ENCODE measurements at places on chromosomes 5 and 9.
A peak's percentile ranks its signal among the peaks of the same experiment; 100 is the strongest.

GRCh38 chr9:106075236-106075959, 381.1 kb downstream of the TMEM38B start:
- DNase-seq: no peak

GRCh38 chr9:128208946-128209669, 5.9 kb downstream of the DNM1 start:
- DNase-seq: no peak

- DNase-seq: no peak
Observed at GRCh38 chr5:35063414-35063813, 15.7 kb upstream of the AGXT2 start.

- no peak for DNase-seq
Observed at GRCh38 chr9:2790466-2790865, 53.4 kb downstream of the PUM3 start.

- peak; percentile 16 for DNase-seq
Observed at GRCh38 chr5:109125755-109126429, 283.9 kb downstream of the PJA2 start.

GRCh38 chr5:62473209-62473608, 60.6 kb downstream of the IPO11 start:
- no peak for DNase-seq

DNA sequence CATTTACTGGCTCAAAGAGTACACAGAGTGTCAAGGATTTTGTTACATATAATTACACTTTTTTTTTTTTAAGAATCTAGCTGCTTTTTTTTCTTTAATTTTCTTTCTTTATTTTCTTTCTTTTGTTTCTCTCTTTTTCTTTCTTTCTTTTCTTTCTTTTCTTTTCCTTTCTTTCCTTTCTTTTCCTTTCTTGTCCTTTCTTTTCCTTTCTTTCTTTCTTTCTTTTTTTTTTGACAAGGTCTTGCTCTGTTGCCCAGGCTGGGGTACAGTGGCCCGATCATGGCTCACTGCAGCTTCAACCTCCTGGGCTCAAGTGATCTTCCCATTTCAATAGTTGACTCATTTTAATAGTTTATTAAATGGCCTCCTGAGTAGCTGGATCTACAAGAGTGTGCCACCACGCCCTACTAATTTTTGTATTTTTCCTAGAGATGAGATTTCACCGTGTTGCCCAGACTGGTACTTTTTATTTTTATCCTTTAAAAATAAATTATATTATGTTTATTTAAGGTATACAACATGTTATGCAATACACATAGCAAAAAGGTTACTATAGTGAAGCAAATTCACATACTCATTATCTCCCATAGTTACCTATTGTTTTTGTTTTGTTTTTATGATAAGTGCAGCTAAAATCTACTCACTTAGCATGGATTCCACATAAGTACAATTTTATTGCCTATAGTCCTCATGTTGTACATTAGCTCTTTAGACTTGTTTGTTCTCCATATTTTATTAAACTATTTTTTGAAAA, 381.5 kb upstream of the KLF4 start:
- no peak for DNase-seq

GRCh38 chr5:78424665-78425064, 64.2 kb downstream of the SCAMP1 start:
- DNase-seq: no peak
